CD4-positive, alpha-beta memory T cell (primary cell): ENCODE measurements at places on chromosomes 2 and 18.
A peak's percentile ranks its signal among the peaks of the same experiment; 100 is the strongest.

DNA sequence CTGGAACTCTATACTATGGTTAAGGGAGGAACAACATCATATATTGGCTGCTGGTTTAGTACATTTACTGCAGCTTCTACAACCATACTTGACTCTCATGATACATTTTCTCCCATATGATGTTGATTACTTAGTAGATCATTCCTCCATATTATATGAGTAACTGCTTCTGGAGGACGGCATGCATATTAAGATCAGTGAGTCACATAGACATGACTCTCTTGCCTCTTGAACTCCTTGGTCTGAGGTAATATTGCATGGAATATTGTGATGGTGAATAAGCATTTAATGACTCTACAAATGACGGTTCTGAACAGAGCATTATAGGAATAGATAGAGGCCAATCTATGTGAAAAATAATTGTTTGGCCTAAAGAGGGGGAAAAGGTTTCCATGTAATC is 418.8 kb upstream of the SPHKAP start:
- DNase-seq = no peak

- DNase-seq = no peak
Measured at GRCh38 chr2:64627860-64628841, 25.6 kb downstream of the SERTAD2 start.

GRCh38 chr2:148643998-148644882 is at the start of gene EPC2:
Gene EPC2, plus strand, starts transcription at chr2:148644751. Its CDS starts 267 bp downstream, at chr2:148645018.
- peak; percentile 91 for DNase-seq

DNA sequence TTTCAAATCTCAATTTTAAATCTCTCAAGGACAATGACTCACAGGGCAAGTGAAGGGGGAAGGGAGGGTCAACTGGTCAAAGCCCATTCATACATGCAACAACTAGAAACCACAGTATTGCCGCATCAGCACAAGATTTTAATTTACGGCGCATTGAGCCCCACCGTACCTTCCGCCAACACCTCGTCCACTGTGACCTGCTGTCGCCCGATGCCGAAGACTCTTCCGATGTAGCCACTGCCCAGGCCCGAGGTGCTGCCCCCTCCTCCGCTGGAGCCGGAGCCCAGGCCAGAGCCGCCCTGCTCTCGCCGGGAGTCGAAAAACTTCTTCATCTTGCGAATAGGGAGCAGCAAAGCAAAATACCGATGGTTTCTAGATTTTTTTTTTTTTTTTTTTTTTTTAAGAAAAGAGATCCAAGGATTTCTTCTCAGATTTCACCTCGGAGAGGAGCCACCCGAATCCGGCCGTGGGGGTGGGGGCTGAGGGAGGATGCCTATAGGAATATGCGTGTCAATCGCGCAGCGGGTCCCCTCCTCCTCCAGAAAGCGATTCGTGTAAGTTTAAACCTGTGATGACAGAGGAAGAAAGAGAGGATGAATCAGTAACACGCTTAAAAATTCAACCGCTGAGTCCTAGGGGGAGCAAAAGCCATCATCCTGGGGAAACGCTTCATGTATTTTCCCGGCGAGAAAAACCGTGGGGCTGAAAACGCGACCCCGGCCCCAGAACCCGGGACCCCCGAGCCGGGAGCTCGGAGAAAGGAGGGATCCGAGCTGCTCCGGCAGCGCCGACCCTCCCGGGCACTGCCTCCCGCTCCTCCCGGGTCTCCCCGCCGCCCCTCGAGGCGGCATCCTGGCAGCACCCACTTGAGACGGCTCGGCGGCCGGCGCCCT is 584 bp downstream of the AAK1 start:
- DNase-seq = peak; percentile 58

DNA sequence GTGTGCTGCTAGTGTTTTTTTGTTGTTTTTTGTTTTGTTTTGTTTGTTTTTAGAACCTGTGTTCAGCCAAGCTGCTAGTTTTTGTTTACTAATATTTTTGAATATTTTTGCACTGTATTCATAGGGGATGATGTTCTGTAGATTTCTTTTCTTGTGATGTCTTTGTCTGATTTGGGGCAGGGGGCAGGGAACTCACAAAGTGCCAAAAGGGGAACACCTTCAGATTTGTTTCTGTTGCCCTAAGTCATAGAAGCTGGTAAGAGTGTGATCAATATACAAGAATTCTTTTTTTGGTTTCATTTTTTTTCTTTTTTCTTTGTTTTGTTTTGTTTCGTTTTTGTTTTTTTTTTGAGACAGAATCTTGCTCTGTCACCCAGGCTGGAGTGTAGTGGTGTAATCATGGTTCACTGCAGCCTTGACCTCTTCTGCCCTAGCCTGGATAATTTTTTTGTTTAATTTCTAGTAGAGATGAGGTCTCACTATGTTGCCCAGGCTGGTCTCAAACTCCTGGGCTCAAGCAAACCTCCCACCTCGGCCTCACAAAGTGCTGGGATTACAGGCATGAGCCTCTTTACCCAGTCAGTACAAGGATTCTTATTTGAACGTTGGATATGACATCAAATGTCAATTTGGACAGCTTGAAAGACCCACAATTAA is 30.7 kb downstream of the TCF23 start:
- DNase-seq = no peak

GRCh38 chr2:30356071-30356470 is 91.0 kb upstream of the LCLAT1 start:
- no peak for DNase-seq

DNA sequence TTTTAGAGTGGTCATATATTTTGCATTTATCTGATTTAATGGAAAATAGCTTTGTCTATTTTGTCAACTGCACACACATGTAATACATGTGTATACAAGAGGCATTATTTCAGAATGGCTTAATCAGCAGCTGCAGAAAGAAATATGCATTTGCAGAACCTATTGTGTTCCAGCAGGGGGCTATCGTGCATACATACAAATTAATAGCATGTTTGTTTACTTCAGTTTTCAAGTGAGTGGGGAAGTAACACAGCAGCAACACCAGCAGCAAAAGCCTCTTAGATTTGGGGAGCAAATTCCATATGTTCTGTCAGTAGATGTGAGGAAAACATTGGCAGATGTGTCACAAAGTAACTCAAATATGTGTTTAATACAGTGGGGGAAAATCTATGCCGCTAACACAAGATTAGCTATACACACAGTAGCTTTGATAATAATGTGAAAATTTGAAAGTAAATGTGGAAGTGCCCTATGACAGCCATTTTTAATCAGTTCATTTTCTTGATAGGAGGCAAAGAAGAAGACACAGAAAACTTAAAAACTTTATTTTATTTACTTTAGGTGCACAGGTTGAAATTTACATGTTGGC is 218.1 kb downstream of the WDR7 start:
- no peak for DNase-seq
